Stomach (tissue), 19 donors: ENCODE measurements at places on chromosomes 7 and 10. TPM values are rescaled to one million over a fixed set of nuclear protein-coding genes. Genes with fewer than 3 reads are reported as not detected.
A peak's percentile ranks its signal among the peaks of the same experiment; 100 is the strongest.

DNA sequence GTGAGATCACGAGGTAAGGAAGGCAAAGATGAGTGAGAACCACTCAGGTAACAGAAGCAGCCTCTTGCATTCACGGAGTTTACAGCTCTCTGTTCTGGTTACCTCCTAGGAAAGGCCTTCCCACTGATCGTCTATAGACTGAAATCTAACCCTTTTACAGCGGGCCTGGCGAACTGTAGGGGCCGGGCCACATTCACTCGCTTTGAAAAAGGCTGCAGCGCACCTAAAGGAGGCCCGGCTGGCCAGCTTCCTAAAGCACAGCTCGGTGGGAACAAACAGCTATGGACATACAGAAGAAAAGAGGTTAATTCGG, 565 bp downstream of the ATP5MK start:
- DNase-seq = no peak

GRCh38 chr7:2354939-2355704, 495 bp downstream of the EIF3B start:
- no peak for DNase-seq

GRCh38 chr10:119199231-119199992, 8.0 kb upstream of the GRK5 start:
- peak; percentile 92 for DNase-seq

DNA sequence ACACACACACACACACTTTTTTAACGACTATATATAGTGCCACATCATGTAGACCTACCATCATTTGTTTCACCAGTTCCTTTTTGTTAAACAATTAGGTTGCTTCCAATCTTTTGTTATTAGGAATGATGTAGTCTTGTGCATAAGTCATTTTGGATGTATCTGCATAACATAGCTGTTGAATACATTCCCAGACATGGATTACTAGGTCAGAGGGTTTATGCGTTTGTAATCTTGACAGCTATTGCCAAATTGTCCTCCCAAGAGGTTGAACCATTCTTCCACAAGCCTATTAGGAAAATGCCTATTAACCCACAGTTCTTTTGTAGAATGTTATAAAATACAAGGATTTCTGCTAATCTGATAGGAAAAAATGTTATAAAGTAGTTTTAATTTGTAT, 87.3 kb downstream of the PALS2 start:
- DNase-seq = no peak

- no peak for DNase-seq
Observed at GRCh38 chr7:88500131-88500530, 193.4 kb upstream of the STEAP4 start.

- no peak for DNase-seq
Observed at GRCh38 chr10:27724287-27724686, 21.3 kb downstream of the MKX start.

GRCh38 chr7:17937506-17938120, 2.7 kb downstream of the SNX13 start:
- DNase-seq = no peak

GRCh38 chr7:31940167-31940566, 130.0 kb downstream of the PDE1C start:
- DNase-seq = no peak

- no peak for DNase-seq
Observed at GRCh38 chr10:93875032-93875358, 18.8 kb upstream of the SLC35G1 start.

DNA sequence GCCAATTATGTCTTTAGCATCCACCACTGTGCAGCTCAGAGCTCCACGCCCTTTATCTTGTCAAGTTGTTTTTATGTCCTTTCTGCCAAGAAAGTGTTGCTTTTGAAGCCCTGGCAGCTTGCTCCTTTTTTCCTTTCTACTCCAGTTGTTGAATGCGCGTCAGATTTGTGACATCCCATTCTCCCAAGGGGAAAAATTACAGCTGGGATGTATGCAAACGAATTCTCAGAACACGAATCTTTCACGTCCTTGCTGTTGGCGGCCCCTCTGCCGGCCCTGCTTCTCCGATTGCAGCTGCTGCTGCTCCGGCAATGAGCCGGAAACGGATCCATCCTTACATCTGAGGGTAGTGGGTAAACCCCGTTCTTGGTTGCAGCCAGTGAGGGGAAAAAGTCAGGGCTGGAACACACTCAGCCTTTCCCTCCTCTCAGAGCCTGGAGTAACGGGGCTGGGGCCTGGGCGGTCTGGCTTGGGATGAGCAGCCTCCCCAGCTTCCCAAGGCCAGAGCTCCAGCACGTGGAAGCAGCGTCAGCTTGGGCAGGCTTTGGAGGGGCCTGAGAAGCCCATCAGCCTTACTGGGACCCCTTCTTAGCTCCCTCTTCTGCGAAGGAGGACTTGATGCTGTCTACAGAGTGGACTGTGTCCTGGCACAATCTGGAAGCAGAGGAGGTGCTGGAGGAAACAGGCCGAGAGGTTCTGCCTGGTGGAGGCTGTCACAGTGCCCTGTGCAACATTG, 79.0 kb upstream of the CHST15 start:
- DNase-seq = peak; percentile 81

Gene TFPI2
- total RNA-seq = 2.0 TPM

Gene H2BK1
- total RNA-seq = not detected

Gene CYP26C1
- total RNA-seq = not detected
